Esophagus muscularis mucosa (tissue), 4 donors: ENCODE measurements at places on chromosomes 11 and 22. TPM values are rescaled to one million over a fixed set of nuclear protein-coding genes. Genes with fewer than 3 reads are reported as not detected.

GRCh38 chr22:28053896-28054818 lies 135.1 kb upstream of the PITPNB start:
- no peak overlapping the region for H3K27ac ChIP-seq
- DNase-seq: no peak
- peaks cover 7% of the 10 kb centered on the region for H3K4me1 ChIP-seq
- H3K27me3 ChIP-seq: no peaks in the 10 kb centered on the region
- H3K4me3 ChIP-seq: no peak overlapping the region

- no peaks in the 10 kb centered on the region for H3K27me3 ChIP-seq
- no peaks in the 10 kb centered on the region for H3K4me1 ChIP-seq
- no peak for DNase-seq
- H3K36me3 ChIP-seq: no peaks in the 10 kb centered on the region
Observed at GRCh38 chr11:74579577-74580270, 12.7 kb upstream of the POLD3 start.

GRCh38 chr11:94519478-94520084 lies 7.3 kb downstream of the C11orf97 start:
- H3K27me3 ChIP-seq: no peaks in the 10 kb centered on the region
- peaks cover 4% of the 10 kb centered on the region for H3K4me1 ChIP-seq
- no peak overlapping the region for H3K27ac ChIP-seq
- no peak for DNase-seq
- no peaks in the 10 kb centered on the region for H3K36me3 ChIP-seq
- H3K4me3 ChIP-seq: no peak overlapping the region

DNA sequence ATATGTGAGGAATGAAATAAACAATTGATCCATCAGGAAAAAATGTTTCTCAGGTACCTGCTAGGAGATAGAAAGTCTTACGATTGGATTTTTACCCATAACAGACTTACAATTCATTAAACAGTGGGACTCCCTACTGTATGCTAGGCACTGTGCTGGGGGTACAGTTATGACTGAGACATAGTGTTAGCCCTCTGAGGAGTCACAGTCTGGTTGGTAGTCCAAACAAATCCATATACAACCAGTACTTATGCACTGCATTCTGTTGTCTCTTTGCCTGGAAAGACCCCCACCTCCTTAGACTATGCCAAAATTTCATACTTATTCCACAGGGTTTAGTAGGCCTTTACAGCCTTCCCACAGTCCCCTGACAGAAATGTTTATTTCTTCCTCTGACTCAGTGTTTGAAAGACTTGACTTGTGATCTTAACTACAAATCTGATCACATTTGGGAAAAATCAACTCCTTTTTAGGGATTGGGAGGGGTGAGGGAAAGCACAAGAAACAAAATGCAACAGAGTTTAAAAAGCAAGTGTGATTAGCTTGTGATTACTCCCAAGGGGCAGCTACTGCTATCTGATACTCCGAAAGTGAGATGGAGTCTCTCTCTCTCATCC lies 69.4 kb upstream of the HORMAD2 start:
- H3K4me3 ChIP-seq: no peak overlapping the region
- no peaks in the 10 kb centered on the region for H3K4me1 ChIP-seq
- H3K27ac ChIP-seq: no peak overlapping the region
- no peaks in the 10 kb centered on the region for H3K27me3 ChIP-seq
- peaks cover 95% of the 10 kb centered on the region for H3K36me3 ChIP-seq
- no peak for DNase-seq

- no peak overlapping the region for H3K27ac ChIP-seq
- H3K4me1 ChIP-seq: no peaks in the 10 kb centered on the region
- no peaks in the 10 kb centered on the region for H3K27me3 ChIP-seq
Observed at GRCh38 chr11:131796089-131796488, 425.7 kb downstream of the NTM start.

GRCh38 chr22:24176040-24176439 lies 5.2 kb upstream of the SUSD2 start:
- H3K4me1 ChIP-seq: peaks cover 63% of the 10 kb centered on the region
- peak overlapping the region; percentile 83 for H3K27ac ChIP-seq
- H3K4me3 ChIP-seq: no peak overlapping the region
- H3K36me3 ChIP-seq: peaks cover 20% of the 10 kb centered on the region

DNA sequence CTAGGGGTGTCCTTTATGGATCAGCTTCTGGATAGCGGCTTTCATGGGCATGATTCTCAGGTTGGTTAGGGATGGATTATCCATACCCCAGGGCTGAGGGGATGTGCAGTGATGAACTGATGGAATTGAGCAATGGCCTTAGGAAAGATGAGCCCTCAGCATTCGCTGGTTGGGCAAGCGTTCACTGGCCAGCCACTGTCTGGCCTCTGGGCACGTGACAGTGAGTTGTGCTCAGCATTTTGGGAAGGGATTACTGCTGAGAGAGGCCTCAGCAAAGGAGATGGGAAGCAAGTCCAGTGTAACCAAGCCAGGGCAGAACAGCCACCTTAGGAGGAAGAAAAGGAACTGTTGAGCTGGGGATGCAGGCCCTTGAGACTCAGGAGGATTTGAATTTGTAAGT lies 17.4 kb downstream of the UBASH3B start:
- no peak overlapping the region for H3K4me3 ChIP-seq
- no peak overlapping the region for H3K27ac ChIP-seq
- no peaks in the 10 kb centered on the region for H3K27me3 ChIP-seq

GRCh38 chr11:65915101-65915820 lies 3.6 kb downstream of the C11orf68 start:
- H3K4me3 ChIP-seq: peak overlapping the region; percentile 27
- peak overlapping the region; percentile 97 for H3K27ac ChIP-seq
- no peaks in the 10 kb centered on the region for H3K36me3 ChIP-seq
- H3K27me3 ChIP-seq: no peaks in the 10 kb centered on the region

DNA sequence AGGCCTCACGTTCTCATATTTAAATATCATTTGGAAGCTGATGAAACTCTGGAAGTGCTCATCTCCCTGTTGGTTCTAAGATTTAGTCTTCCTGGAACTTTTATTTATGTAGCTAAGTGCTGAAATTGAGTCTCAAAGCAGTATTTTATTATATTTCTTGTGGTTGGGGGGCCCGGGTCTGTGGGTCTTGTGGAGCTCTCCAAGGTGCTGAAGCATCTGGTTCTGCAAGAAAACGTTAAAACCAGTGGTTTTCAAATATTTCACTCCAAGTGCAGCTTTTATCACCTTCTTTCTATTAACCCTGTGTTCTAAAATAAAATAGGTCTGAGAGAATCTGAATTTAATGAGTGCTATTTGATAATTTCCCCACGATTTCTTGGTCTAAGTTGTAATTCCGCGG lies 1404.8 kb downstream of the TBC1D22A start:
- no peaks in the 10 kb centered on the region for H3K4me1 ChIP-seq
- no peak overlapping the region for H3K27ac ChIP-seq
- DNase-seq: no peak
- no peaks in the 10 kb centered on the region for H3K27me3 ChIP-seq
- no peaks in the 10 kb centered on the region for H3K36me3 ChIP-seq
- H3K4me3 ChIP-seq: no peak overlapping the region

DNA sequence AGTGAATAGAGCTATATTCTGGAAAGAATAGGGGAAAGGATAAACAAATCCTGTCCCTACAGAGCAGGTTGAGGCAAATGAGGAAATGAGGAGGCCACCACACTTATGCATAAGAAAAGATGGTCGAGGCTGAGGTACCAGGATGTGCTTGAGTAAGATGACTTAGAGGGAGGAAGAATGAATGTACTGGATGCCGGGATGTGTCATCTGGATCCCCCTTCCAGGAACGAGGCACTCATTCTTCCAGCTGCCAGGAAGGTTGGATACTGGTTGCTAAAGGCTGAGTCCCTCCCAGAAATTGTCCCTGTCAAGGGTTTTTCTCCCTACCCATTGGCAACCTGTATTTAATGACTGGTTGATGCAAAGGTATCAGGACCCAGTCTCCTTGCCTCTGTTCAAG lies 31.1 kb upstream of the SYT9 start:
- H3K27ac ChIP-seq: no peak overlapping the region
- H3K4me1 ChIP-seq: no peaks in the 10 kb centered on the region
- no peaks in the 10 kb centered on the region for H3K36me3 ChIP-seq
- DNase-seq: peak; percentile 60
- H3K27me3 ChIP-seq: no peaks in the 10 kb centered on the region

- no peaks in the 10 kb centered on the region for H3K4me1 ChIP-seq
- H3K36me3 ChIP-seq: no peaks in the 10 kb centered on the region
- peak; percentile 89 for DNase-seq
- no peaks in the 10 kb centered on the region for H3K27me3 ChIP-seq
- H3K4me3 ChIP-seq: no peak overlapping the region
Observed at GRCh38 chr11:15327786-15328231, 213.1 kb downstream of the INSC start.

Gene SPI1
- total RNA-seq: 17.6 TPM

- no peak overlapping the region for H3K27ac ChIP-seq
- peaks cover 14% of the 10 kb centered on the region for H3K36me3 ChIP-seq
- H3K27me3 ChIP-seq: no peaks in the 10 kb centered on the region
- peaks cover 9% of the 10 kb centered on the region for H3K4me1 ChIP-seq
- DNase-seq: no peak
Observed at GRCh38 chr11:95832763-95833162, 42.5 kb downstream of the CEP57 start.

GRCh38 chr22:49690454-49690853 lies 137.2 kb downstream of the BRD1 start:
- no peak overlapping the region for H3K4me3 ChIP-seq
- no peaks in the 10 kb centered on the region for H3K36me3 ChIP-seq
- no peaks in the 10 kb centered on the region for H3K4me1 ChIP-seq
- H3K27ac ChIP-seq: no peak overlapping the region
- DNase-seq: no peak
- H3K27me3 ChIP-seq: peaks cover 4% of the 10 kb centered on the region

Gene CD3E
- total RNA-seq: 1.2 TPM

DNA sequence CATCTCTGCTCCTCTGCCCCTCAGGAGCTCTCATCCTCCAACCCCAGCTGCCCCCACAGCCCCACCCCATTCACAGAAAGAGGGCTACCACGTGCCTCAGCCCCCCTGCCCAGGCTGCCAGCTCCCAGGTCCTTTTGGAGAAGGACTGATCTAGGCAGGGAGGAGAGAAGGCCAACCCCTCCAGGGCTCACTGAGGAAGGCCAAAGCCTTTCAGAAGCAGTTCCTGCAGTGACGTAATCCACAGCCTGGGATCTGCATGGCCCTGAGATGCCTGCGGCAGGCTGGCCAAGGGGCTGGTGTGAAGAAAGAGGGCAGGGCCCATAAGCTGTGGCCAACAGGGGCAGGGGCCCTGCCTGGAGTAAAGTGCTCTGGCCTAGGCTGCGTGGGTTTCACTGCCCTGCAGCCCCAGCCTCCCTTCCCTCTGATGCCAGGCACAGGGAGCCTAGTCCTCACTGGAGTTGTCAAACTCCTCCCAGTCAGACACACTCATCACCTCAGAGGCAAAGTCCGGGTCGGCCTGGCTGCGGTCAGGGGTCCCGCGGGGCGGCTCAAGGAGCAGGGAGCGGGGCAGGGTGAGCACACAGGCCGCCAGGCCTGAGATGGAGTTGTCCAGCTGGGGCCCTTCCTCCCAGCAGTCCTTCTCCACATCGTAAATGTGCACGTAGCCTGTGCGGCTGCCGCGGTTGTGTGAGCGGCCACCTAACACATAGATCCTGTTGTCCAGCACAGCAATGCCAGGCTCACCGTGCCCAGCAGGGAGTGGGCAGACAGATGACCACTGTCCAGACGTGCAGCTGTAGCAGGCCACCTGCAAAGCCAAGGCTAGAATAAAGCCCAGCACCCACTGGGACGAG lies 4.2 kb upstream of the SCARF2 start:
- H3K4me1 ChIP-seq: peaks cover 28% of the 10 kb centered on the region
- H3K27me3 ChIP-seq: peaks cover 4% of the 10 kb centered on the region
- H3K4me3 ChIP-seq: no peak overlapping the region
- DNase-seq: no peak
- peaks cover 43% of the 10 kb centered on the region for H3K36me3 ChIP-seq

- H3K4me1 ChIP-seq: peaks cover 13% of the 10 kb centered on the region
- peaks cover 44% of the 10 kb centered on the region for H3K36me3 ChIP-seq
- DNase-seq: no peak
- no peaks in the 10 kb centered on the region for H3K27me3 ChIP-seq
- H3K27ac ChIP-seq: no peak overlapping the region
Observed at GRCh38 chr22:20953668-20954500, 13.2 kb upstream of the AIFM3 start.
